Aorta (tissue), 5 donors: ENCODE measurements at places on chromosomes 5 and 9. TPM values are rescaled to one million over a fixed set of nuclear protein-coding genes. Genes with fewer than 3 reads are reported as not detected.

- DNase-seq, result no peak
Measured at GRCh38 chr9:81146684-81147337, 542.5 kb downstream of the TLE1 start.

DNA sequence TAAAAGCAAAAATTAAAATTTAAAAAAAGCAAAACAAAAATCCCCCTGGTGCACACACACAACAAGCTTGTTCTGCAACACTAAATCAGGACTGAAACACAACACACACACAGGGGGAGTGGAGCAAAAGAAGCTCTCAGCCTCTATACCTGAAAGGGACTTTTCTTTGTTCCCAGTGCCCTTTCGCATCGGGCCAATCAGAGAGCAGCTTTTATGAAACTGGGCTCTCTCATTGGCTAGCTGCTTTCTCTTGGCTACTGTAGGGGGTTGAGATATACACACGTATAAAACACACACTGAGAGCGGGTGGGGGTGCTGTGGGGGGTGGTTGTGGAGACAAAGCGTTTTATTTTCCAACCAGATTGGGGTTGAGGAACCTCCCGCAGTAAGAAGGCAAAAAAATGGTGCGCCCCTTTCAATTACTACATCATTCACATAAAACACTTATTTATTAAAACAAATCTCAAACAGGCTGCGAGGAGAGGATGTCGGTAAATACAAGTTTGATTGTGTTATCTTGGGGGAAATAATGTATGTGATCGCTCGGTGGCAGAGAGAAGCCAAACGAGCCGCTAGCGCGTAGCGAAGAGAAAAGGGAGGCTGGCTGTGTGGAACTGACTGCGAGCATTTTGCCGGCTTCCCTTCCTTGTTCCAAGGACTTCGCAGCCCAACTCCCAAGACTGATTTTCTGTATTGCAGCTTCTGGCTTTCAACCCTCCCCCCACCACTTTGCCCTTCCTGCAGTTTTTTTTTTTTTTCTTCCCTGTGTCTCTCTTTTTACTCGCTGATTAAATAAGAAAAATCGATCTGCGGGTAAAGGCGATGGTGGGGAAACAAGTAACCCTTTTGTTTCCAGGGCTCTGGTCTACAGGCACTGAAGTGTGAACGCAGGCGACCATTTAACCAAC, 2.5 kb upstream of the ZNF608 start:
- no peak for DNase-seq

- no peak for DNase-seq
Measured at GRCh38 chr5:33832404-33833236, 59.2 kb downstream of the ADAMTS12 start.

DNA sequence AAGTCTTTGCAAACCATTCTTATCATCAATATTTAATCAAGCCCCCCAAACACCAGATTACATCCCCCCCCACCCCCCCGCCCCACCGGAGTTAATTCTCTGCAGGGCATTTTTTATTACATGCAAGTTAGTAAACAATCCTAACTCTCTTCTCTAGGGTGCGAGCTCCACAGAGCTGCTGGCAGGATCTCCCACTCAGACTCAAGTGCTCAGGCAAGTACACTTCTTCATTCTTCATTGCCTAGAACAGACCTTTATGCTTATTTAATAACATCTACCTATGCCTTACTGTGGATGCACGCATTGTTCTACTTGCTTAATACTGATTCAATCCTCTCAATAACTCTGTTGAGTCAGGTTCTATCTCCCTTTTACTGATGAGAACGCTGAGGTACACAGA, 9.9 kb downstream of the SAXO1 start:
- no peak for DNase-seq

DNA sequence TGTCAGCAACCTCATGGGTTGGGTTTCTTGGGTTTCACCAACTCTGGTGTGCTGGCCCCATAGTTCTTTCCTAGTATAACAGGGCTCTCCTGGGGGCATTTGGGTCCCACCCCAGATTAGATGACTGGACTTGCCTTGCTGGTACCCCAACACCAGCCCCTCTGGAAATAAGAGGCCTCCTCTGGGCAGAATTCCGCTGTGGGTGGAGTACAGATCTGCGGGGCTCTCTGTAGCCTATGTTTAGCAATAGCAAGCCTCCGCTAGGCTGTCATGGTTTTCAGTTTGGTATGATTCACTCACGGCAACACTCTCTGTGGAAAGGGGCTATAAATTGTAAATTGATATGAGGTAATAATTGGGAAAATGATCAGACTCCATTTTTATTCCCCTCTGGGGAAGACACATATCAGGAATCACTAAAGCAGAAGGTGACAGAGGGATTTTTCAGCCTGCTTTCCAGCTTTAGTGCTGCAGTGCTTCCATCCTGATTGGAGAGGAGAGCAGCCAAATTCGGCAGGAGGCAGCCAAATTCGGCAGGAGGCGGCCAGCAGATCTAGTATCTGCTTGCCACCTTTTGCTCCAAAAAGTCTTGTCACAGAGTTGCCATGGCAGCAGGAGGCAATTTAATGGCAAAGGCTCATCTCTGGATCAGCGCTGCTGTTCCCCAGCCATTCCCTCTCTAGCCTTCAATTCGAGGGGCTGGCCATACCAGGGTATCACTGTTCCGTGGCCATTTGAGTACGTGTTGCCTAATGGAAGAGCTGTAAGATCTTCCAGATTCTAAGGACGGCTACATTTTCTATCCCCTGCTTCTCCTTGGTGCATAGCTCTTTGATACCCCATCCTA, 84.6 kb downstream of the SLC44A1 start:
- DNase-seq, result no peak

DNA sequence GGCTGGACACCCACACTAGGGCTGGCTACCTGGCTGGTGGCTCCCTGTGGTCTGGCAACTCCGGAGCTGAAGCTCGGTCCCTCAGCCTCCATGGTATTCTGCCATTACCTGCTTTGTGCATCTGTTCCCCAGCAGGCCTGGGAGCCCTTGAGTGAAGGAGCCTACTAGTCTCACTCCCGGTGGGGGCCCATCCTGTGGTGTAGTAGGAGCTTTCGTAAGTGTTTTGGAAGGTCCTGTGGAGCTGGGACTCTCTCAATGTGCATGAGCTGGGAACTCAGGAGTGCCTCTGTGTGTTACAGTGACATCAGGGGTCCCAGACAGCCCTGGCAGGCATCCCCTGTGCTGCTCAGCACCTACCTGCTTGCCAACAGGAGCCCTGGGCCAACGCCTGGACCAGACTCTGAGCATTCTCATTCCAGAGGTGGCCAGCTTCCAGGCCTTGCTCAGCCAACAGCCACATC, 267.1 kb downstream of the GADD45G start:
- DNase-seq, result no peak

- no peak for DNase-seq
Measured at GRCh38 chr9:120778758-120779157, 14.5 kb downstream of the FBXW2 start.

- no peak for DNase-seq
Measured at GRCh38 chr5:59104400-59105127, 521.7 kb downstream of the RAB3C start.

GRCh38 chr9:114574438-114574837, 13.1 kb upstream of the ATP6V1G1 start:
- DNase-seq, result no peak

DNA sequence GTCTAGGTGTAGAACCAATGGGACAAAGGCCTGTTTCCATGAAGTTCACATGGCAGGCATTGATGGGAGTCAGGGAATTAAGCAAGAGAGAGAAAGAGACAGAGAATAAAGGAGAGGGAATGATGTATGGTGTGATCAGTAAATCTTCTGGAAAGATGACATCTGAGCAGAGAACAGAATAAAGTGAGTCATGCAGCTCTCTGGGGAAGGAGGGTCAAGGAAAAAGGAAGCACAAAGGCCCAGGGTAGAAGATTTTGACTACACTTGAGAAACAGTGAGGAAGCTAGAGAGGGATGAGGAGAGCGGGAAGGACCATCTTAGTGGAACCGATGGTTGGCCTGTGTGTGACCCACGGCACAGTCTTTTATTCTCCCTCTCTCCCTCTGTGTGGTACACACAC, 425.9 kb downstream of the SPOCK1 start:
- DNase-seq, result no peak

Gene ADCY2
- total RNA-seq, result 7.1 TPM

Gene FBXL7
- 32.7 TPM for total RNA-seq

Gene SNAPC3
- 29.5 TPM for total RNA-seq

Gene CDC20B
- not detected for total RNA-seq
